NCI-H226 (cell line): ENCODE measurements at places on chromosomes 16 and 17.

DNA sequence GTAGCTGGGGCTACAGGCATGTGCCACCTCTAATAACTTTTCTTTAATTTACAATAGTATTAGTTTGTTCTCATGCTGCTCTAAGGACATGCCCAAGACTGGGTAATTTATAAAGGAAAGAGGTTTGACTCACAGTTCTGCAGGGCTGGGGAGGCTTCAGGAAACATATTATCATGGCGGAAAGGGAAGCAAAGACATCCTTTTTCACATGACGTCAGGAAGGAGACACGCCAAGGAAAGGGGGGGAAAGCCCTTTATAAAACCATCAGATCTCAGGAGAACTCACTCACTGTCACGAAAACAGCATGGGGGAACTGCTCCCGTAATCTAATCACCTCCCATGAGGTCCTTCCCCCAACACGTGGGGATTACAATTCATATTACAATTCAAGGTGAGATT is 18.3 kb downstream of the IL4R start:
- no peak for DNase-seq

DNA sequence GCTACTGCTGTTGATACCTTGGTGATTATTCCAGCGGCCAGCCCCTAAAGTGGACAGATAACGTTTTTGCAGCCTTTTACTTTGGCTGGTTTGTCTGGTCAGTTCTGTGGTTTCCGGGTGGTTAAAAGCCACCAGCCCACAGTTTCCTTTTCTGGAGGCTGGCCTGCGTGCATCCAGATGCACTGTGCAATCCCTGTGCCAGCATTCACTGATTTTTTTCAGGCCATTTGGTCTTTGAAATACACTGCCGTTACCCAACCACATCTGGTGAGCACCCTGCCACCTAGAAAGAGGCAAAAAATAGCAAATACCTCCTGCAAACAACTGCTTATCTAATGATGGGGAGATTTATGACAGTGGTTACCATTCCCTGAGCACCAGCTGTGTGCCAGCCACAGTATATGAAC is 797 bp downstream of the NUDT7 start:
- DNase-seq, result peak; percentile 6

- DNase-seq, result no peak
These were observed 49.7 kb downstream of the MSI2 start for GRCh38 chr17:57305908-57306504.

GRCh38 chr17:80146121-80147034 is 550 bp downstream of the EIF4A3 start:
- no peak for DNase-seq

DNA sequence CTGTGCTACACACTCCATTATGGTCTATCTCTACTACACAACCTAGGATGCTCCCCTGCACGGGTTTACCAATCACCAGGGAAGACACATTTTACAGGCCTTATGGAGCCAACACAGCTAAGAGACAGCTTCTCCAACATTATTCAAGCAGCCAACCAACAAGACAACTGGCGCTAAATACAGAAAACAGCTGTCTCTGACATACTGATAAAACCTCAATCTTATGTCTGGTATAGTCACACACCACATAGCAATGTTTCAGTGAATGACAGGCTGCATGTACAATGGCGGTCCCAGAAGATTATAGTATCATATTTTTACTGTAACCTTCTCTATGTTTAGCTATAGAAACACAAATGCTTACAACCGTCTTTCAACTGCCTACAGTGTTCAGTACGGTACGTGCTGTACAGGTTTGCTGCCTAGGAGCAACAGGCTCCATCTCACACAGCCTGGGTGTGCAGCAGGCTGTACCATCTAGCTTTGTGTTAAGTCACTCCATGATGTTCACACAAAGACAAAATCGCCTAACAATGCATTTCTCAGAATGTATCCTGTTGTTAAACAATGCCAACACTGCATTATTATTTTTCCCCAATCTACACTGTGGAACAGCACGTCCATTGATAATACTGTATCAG is 10.9 kb downstream of the USP22 start:
- no peak for DNase-seq

GRCh38 chr16:85683363-85683762 is 5.4 kb downstream of the GINS2 start:
- DNase-seq, result no peak

- DNase-seq, result no peak
These were observed 237.1 kb upstream of the DYNLRB2 start for GRCh38 chr16:80303691-80304090.

DNA sequence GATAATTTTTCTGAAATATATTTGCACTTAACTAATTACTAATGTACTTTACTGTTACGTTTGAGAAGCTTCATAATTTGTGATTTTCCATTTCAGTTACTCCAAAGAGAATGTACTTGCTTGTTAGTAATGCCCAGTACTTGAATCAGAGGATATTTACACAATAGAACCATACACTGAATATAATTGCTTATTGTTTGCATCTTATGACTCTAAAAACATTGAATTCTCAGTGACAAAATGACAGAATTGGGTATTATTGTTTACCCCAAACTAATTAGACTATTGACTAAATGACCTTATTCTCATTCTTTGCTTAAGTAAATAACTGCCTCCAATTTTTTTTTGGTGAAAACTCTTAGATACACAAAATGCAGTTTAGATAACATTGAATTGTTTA is 8.9 kb downstream of the CCP110 start:
- DNase-seq, result no peak

- DNase-seq, result no peak
These were observed 14.8 kb downstream of the COX6A2 start for GRCh38 chr16:31413381-31413780.

- DNase-seq, result peak; percentile 71
These were observed 19.9 kb upstream of the MRPS23 start for GRCh38 chr17:57869617-57870282.

GRCh38 chr16:56604966-56605365 is 3.4 kb upstream of the MT2A start:
- no peak for DNase-seq

DNA sequence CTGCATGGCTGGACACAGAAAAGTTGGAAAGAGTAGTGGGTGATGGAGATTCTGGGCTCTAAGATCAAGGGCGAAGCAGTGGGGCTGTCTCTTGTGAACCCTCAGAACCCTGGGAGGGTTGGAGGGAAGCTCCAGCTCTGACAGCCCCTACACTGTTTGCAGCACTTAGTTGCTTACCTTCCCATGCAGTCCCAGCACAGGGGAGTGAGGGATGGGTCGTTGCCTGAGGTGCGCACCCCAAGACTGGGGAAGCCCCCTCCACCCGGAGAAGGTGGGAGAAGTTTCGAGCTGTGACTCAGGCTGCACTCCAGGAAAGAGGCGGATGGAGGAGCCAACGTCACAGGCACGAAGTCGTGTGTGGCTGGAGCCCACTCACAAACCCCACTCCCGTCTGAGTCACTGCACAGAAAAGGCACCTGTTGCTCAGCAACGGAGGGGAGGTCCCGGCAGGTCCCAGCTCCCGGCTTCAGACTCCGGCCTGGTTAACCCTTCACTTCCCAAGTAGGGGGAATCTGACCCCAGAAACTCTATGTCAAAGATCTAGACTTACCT is 60.1 kb downstream of the AIPL1 start:
- peak; percentile 64 for DNase-seq

- DNase-seq, result no peak
These were observed 14.1 kb upstream of the TNS4 start for GRCh38 chr17:40515491-40516041.

DNA sequence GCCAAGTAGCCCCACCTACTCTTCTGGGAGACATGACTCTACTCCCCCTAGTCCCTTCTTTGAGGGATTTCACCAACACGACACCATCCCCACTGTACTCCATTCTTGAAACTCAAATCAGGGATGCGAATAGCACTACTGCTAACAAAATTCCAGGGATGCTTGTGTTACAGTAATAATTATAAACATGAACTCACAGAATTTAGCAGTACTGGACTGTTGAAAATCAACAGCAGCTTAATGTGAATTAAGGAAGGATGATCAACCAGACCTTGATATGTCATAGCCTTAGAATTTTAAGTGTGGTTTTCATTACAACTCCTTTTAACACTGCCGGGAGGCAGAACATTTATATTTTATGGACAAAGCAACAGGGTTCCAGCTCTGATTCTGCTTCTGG is 37.9 kb downstream of the AMFR start:
- no peak for DNase-seq

GRCh38 chr17:82813299-82814051 is 26.3 kb downstream of the ZNF750 start:
- DNase-seq, result no peak

DNA sequence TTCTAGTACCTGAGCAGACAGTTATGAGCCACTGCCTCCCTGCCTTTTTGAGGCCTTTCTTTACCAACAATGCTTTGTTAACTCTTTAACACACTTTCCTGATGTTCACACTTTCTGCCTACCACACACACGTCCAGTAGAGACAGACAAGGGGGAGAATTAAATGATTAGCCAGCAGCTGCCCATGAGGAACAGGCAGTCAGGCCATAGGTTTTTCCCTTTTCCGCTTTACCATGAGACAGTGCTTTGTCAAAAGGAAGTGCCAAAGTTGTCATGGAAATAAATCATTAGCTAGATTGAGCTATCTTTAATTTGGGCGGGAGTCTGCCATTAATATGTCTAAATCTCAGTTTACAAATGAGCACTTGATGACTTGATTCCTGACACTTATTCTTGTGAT is 102.1 kb downstream of the PITPNC1 start:
- DNase-seq, result no peak

GRCh38 chr16:52408191-52408845 is 138.6 kb downstream of the TOX3 start:
- no peak for DNase-seq

DNA sequence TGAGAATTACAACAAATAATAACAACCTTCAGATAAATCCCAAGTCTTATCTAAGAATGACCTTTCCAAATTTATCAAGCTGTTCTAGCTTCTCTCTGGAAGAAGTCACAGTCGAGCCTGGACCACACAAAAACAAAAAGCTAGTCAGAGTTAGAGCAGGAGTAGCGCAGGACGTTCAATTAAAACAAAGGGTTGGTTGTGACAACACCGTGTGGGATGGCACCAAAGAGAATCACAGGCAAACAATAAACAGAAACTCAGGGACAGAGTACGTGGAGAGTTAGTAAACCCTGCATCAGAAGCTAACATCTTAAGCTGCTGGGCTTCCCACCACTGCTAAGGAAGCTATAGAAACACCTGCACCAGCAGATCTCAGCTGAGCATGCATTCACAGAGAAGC is 23.8 kb downstream of the ARHGAP17 start:
- DNase-seq, result no peak

GRCh38 chr17:21160401-21160800 is 33.6 kb downstream of the DHRS7B start:
- no peak for DNase-seq

DNA sequence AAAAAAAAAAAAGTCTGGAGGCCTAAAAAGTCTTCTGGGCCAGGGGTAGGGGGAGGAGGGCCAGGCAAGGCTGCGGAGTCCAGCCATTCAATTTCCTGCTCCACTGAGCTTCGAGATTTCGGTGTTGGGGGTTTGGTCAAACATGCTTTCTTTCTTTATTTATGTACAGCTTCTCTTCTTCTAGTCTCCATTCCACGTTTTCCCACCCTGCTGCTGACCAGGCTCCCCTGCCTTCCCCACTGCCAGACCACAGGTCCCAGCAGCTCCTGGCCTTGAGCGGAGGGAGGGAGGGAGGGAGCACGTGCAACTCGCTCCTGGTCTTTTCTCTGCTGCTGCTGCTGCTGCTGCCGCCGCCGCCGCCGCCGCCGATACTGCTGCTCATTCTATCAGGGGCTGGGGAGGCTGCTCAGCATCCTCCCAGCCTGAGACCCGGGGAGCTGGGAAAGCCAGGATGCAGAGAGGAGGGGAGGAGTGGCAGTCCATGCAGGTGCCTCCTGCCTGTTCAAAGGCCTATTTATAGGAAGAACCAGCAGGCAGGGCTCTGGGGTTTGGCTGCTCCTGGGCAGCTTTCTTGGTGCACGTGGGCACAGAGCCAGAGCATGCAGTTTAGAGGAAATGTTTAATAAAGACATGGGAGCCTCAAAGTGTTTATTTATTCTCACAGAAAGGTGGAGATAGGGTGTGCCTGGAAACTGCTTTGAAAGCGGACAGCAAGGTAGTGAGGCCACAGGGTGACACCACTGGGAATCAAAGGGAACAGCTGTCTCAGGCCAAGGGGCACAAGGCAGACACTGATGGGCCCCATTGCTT is 23.4 kb upstream of the ZFHX3 start:
- no peak for DNase-seq

DNA sequence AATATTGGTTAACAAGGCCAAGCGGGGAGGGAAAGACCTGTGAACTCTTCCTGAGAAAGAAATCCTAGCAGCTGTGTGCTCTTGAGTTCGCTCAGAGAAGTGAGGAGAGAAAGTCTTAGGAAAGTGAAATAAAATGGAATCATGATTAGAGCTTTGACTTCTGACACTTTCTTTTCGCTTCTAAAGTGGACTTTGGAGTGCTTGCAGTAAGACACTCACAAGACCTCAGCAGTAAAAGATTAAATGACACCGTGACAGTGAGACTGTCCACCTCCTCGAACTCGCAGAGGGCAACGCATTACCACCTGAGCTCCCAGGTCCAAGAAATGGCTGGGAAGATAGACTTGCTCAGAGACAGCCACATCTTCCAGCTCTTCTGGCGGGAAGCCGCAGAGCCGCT is 71.2 kb downstream of the RNF213 start:
- no peak for DNase-seq

GRCh38 chr17:36951084-36951789 is 2.5 kb downstream of the AATF start:
- no peak for DNase-seq

GRCh38 chr16:16021988-16022682 is 72.7 kb downstream of the ABCC1 start:
- peak; percentile 96 for DNase-seq

DNA sequence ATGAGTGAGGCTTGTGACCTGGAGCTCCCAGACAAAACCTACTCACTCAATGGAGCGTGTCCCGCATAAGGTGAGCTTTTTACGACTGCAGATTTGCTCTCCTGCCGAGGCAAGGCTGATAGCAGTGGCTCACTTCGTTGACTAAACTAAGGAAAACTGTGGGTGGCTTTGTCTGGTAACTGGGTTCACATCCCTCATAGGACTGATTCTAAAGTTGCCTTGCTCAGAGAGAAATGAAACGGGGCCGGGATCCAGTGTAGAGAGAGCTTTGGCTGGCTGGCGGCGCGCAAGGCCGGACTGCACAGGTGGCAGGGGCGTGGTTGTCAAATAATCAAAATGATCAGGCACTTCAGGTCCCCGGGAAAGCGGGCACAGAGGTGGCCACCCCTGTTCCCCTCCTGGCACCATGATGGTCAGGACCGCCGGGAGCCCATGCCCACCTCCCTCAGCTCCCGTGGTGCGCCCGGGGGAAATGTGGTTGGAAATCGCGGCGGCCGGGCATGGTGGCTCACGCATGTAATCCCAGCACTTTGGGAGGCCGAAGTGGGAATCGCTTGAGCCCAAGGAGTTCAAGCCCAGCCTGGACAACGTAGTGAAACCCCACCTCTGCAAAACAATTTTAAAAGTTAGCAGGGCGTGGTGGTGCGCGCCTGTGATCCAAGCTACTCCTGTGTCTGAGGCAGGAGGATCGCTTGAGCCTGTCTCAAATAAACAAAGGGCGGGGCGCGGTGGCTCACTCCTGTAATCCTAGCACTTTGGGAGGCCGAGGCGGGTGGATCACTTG is 26.6 kb upstream of the OR1F1 start:
- no peak for DNase-seq
